ENCODE measurements at places on chromosomes 3 and 15. TPM values are rescaled to one million over a fixed set of nuclear protein-coding genes. Genes with fewer than 3 reads are reported as not detected.

- no peak for DNase-seq
Measured at GRCh38 chr3:43523454-43524053, 98.3 kb downstream of the ANO10 start.

GRCh38 chr15:73782344-73782959 is 29.3 kb upstream of the INSYN1 start:
- DNase-seq: no peak

GRCh38 chr3:51568036-51568435 is 29.5 kb downstream of the RAD54L2 start:
- no peak for DNase-seq

- no peak for DNase-seq
Measured at GRCh38 chr3:69567023-69567709, 172.1 kb upstream of the MITF start.

GRCh38 chr3:143266511-143266910 is 146.9 kb downstream of the CHST2 start:
- DNase-seq: no peak

GRCh38 chr3:30685267-30685667 is 78.9 kb downstream of the TGFBR2 start:
- no peak for DNase-seq

GRCh38 chr15:96448923-96449322 is 118.4 kb downstream of the NR2F2 start:
- no peak for DNase-seq

DNA sequence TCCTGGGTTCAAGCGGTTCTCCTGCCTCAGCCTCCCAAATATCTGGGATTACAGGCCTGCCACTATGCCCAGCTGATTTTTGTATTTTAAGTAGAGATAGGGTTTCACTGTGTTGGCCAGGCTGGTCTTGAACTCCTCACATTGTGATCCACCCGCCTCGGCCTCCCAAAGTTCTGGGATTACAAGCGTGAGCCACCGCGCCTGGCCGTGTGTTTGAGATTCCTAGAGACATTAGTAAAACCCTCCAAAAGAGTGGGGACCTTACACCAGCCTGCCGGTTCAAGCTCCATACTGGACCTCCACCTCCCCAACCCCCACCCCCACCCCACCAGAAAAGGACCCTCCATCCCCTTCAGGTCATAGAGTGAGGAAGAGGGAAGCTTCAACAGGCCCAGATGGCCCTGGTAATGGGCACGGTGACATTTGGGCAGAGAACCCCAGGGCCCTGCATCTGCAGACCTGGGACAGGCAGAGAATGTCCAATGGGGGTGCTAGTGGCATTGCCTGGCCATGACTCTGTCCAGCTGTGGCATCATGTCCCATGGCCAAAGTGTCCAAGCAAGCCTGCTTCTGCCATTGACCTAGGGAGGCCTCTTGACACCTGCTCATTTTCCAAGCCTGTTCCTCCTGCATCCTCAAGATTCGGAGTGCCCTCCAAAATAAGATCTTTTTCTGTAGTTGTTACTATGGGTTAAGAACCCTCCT is 108.9 kb upstream of the KLF13 start:
- no peak for DNase-seq

DNA sequence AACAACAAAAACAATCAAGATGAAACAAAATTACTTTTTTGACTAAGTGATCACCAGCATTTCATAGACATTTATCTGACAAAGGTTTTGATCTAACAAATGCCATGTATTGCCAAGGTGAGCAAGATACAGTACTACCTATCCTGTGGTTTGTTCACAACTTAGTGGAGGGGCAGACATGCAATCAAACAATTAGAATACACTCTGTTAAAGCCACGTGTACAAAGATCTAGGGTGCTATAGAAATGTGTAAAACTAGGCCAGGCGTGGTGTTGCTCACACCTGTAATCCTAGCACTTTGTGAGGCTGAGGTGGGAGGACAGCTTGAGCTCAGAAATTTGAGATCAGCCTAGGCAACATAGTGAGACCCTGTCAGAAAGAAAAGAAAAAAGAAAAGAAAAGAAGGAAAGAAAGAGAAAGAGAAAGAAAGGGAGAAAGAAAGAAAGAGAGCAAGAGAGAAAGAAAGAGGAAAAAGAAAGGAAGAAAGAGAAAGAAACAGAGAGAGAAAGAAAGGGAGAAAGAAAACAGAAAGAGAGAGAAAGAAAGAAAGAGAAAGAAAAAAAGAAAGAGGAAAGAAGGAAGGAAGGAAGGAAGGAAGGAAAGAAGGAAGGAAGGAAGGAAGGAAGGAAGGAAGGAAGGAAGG is 1.4 kb upstream of the TRIM69 start:
- DNase-seq: no peak

DNA sequence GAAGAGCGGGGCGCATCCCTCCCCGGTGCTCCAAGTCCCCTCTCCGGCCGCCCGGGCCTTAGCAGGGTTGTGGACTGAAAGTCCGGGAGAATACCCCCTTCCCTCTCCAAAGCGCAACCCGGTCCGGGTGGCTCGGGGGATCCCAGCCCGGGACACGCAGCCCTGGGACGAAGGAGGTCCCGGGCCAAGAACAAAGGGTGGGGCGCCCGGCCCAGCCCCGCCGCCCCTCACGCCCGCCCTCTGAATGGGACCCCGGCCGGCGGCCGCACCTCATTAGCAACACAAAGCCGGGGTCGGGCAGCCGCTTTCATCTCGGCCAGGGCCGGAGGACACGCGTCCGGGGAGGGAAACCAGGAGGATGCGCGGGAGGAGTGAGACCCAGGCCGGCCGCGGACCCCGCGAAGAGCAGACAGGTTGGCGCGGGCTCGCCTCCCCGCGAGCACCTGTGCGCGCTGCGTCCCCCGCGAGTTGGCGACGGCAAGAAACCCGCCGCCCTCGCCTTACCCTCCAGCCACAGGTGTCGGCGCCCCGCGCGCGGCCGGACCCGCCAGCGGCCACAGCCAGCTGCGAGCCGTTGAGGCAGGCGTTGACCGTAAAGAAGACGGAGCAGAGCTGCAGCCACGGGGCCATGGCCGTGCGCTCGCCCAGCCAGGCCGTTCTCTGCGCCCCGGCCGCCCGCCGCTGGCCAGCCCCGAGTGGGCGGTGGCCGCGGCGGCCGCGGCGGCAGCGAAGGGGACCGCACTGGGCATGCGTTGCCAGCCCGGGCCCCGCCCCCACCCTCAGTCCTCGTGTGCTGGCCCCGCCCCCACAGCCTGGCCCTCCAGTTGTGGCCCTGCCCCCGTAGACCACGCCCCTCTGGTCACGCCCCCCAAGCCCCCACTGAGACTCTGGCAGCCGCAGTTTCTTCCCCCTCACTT is at the start of gene IL17RD:
TSS of gene IL17RD (minus strand) at position 697 of the 917 bp plus-strand sequence. CDS start at position 630, 67 bp downstream.
- DNase-seq: peak; percentile 32

GRCh38 chr15:48059791-48060190 is 61.0 kb upstream of the SLC24A5 start:
- DNase-seq: no peak

GRCh38 chr15:92655178-92655995 is at the start of gene FAM174B:
TSS of gene FAM174B (minus strand) at chr15:92655775.
- no peak for DNase-seq

- no peak for DNase-seq
Measured at GRCh38 chr3:149321136-149321535, 12.3 kb downstream of the TM4SF18 start.

DNA sequence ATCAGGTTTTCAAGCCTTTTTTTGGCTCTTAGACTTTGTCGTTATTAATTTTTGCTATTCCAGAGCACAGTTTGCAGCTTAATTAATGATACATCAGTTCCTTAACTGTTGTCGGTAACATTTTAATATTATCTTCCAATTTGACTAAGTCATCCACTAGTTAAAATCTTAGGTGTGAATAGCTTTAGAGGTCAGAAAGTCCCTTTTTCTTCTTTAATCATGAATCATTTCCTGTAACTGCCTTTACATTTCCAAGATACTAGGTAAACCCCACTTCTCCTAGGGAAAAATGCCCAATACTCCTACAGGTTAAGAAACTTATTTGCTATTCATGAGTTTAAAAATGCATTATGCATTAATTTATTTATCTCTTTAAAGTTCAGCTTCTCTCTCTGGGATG is 260.9 kb upstream of the CFAP20DC start:
- no peak for DNase-seq

GRCh38 chr15:78837131-78837530 is 25.9 kb upstream of the ADAMTS7 start:
- no peak for DNase-seq

DNA sequence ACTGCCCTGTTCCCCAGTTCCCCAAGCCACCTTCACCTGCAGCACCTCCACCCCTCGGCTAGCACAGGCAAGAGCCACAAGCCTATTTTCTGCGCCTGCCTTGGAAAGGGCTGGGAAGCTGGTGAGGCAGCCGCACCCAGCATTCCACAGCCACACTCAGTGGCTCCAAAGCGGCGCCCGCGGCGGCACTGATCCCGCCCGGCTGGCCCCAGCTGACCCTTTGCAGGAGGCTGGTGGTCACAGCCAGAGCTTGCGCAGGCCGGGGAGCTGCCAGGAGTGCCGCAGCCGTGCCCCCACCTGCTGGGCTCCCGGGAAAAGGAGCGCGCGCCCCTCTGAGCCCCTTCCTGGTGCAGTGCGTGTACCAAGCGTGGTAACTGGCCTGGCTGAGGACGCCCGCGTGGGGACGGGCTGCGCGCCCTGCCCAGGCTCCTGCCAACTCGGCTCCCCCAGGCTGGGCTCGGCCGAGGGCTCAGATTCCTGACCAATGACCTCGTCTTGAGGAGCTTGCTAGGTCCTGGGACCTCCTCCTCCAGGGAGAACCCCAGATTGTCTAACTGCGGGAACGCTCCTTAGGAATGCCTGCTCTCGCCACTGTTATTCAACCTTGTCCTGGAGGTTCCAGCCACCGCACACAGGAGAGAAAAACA is 13.3 kb downstream of the GRAMD2A start:
- no peak for DNase-seq

The ZNF639 gene
- polyA plus RNA-seq: 17.6 TPM

The LTK gene
- 0.20 TPM for polyA plus RNA-seq

The STRA6 gene
- polyA plus RNA-seq: 0.12 TPM

The CHDH gene
- 0.02 TPM for polyA plus RNA-seq

The KCNAB1 gene
- polyA plus RNA-seq: not detected

The CSTA gene
- 1.0 TPM for polyA plus RNA-seq

Measured in AG04450 (cell line).